Mesangial cell (primary cell): ENCODE measurements at places on chromosomes 7 and 10. TPM values are rescaled to one million over a fixed set of nuclear protein-coding genes. Genes with fewer than 3 reads are reported as not detected.

The AKR1C4 gene
- total RNA-seq: not detected in 2 replicates

The TMEM139 gene
- 5.5 and 30.2 TPM in 2 replicates for total RNA-seq

The SLC25A28 gene
- 14.5 and 15.3 TPM in 2 replicates for total RNA-seq

The FEZF1 gene
- not detected in 2 replicates for total RNA-seq

The RABGEF1 gene
- total RNA-seq: 15.8 and 23.0 TPM in 2 replicates

The PRKAR2B gene
- total RNA-seq: 3.4 TPM in 2 replicates

The ACHE gene
- total RNA-seq: under 0.01 and 0.51 TPM in 2 replicates

The ITGB8 gene
- 14.7 and 46.4 TPM in 2 replicates for total RNA-seq

The ARHGEF5 gene
- 16.1 and 25.6 TPM in 2 replicates for total RNA-seq

The SLC13A1 gene
- not detected in 2 replicates for total RNA-seq

The HNRNPA2B1 gene
- 75.9 and 170 TPM in 2 replicates for total RNA-seq

The MKLN1 gene
- total RNA-seq: 8.6 and 11.3 TPM in 2 replicates

The SEMA4G gene
- 1.6 and 18.0 TPM in 2 replicates for total RNA-seq

The ACSM6 gene
- not detected in 2 replicates for total RNA-seq

The GRB10 gene
- 49.7 and 53.8 TPM in 2 replicates for total RNA-seq

The DGKI gene
- 3.4 and 13.4 TPM in 2 replicates for total RNA-seq

The XRCC2 gene
- total RNA-seq: 0.38 and 4.9 TPM in 2 replicates

The SORCS3 gene
- 1.3 and 6.8 TPM in 2 replicates for total RNA-seq

The OR2A5 gene
- total RNA-seq: not detected in 2 replicates

The ASB13 gene
- total RNA-seq: 11.9 and 16.6 TPM in 2 replicates

The SPDYE5 gene
- not detected in 2 replicates for total RNA-seq

The IDI2 gene
- not detected in 2 replicates for total RNA-seq

The DOCK1 gene
- 38.3 and 43.6 TPM in 2 replicates for total RNA-seq

The PDGFA gene
- 41.6 and 50.0 TPM in 2 replicates for total RNA-seq

The LIPM gene
- not detected in 2 replicates for total RNA-seq

The ITPRID1 gene
- not detected in 2 replicates for total RNA-seq

The TYW1B gene
- 0.76 and 0.98 TPM in 2 replicates for total RNA-seq

The BLNK gene
- not detected in 2 replicates for total RNA-seq

The A1CF gene
- not detected in 2 replicates for total RNA-seq

The OR6B1 gene
- not detected in 2 replicates for total RNA-seq

The HTR7 gene
- total RNA-seq: 0.13 and 0.49 TPM in 2 replicates

The ZNF239 gene
- total RNA-seq: 3.2 and 3.7 TPM in 2 replicates

The GHRHR gene
- total RNA-seq: not detected in 2 replicates

The ZNF716 gene
- not detected in 2 replicates for total RNA-seq

The NKX2-3 gene
- not detected in 2 replicates for total RNA-seq

The NFE2L3 gene
- total RNA-seq: 25.9 and 34.5 TPM in 2 replicates

The OR2A12 gene
- total RNA-seq: not detected in 2 replicates

The DNA2 gene
- total RNA-seq: 1.5 and 9.9 TPM in 2 replicates

The PHYHIPL gene
- total RNA-seq: under 0.01 TPM in 1 of 2 replicates, not detected in the other

The SFXN3 gene
- total RNA-seq: 66.3 and 109 TPM in 2 replicates

The SH2D4B gene
- under 0.01 TPM in 1 of 2 replicates, not detected in the other for total RNA-seq

The GNAT3 gene
- not detected in 2 replicates for total RNA-seq

The CXCL12 gene
- total RNA-seq: 0.81 and 4.7 TPM in 2 replicates

The ZEB1 gene
- 7.7 and 9.6 TPM in 2 replicates for total RNA-seq

The MSRB2 gene
- total RNA-seq: 12.9 and 22.4 TPM in 2 replicates

The CD36 gene
- 0.13 TPM in 1 of 2 replicates, not detected in the other for total RNA-seq

The MINDY4 gene
- total RNA-seq: 3.7 and 3.8 TPM in 2 replicates

The ANLN gene
- 17.6 and 255 TPM in 2 replicates for total RNA-seq

The GPR26 gene
- not detected in 2 replicates for total RNA-seq

The GOLGA7B gene
- under 0.01 TPM in 2 replicates for total RNA-seq

The CDC14C gene
- total RNA-seq: 0.13 TPM in 1 of 2 replicates, not detected in the other

The RTKN2 gene
- total RNA-seq: 1.5 and 5.5 TPM in 2 replicates

The WDR86 gene
- total RNA-seq: 0.33 and 43.2 TPM in 2 replicates

The SLC39A12 gene
- not detected in 2 replicates for total RNA-seq

The FGFR2 gene
- total RNA-seq: 0.16 and 6.8 TPM in 2 replicates
